Tibial nerve (tissue), 4 donors: ENCODE measurements at places on chromosomes 7 and 10.

- no peak for DNase-seq
Measured at GRCh38 chr10:128498378-128498730, 372.1 kb upstream of the MKI67 start.

- DNase-seq = no peak
Measured at GRCh38 chr7:1284743-1285458, 52.2 kb downstream of the UNCX start.

GRCh38 chr7:1029637-1030443 is 14.5 kb upstream of the GPR146 start:
- DNase-seq = no peak

DNA sequence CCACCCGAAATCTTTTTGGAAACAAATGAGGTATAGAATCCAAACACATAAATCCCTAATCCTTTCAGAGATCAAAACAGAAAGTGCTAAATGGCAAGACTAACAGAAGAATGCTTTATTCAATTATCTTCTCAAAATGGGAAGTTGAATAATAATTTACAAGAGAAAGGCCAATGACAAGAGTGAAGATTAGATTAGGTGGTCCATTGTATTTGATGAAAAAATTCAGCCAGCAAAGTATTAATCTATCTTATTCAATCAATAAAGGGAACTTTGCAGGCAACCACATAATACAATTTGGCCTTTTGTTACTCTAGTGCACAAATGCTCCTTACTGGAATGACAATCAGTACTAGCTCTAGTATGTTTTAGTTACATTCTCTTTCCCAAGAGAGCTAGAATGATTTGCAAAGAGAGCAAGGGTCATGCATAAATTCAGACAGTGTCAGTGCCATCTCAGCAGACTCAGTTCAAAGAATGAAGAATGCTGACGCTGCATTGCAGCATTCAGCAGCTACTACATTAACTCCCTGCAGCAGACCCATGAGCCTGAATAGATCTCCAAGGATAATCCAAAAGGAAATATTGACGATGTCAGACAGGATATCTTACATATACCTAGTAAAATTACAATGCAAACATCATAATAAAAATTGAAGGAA is 131.8 kb downstream of the ANK3 start:
- no peak for DNase-seq

DNA sequence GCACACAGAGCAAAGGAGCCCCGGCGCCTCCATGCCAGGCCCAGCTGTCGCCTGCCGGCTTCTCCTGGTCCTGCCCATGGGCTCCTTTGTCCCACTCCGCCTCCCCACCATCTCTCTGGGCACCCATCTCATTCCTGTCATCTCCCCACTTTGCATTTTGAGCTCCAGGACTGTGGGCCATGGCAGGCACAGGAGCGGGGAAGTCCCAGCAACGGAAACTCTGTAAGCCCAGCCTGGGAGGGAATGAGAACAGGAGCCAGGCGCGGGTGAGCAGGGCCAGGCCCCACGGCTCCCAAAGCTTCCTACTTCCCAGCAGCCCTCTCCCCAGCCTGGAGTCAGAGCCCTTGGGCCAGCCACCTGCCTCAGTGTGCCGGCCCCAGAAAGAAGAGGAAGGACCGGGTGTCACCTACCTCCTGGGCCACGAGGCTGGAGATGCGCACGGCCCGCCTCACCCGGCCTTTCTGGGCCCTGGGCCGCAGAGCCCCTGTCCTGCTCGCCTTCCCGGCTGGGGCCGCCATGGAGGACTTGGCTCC is 23.1 kb downstream of the KCNH2 start:
- no peak for DNase-seq

DNA sequence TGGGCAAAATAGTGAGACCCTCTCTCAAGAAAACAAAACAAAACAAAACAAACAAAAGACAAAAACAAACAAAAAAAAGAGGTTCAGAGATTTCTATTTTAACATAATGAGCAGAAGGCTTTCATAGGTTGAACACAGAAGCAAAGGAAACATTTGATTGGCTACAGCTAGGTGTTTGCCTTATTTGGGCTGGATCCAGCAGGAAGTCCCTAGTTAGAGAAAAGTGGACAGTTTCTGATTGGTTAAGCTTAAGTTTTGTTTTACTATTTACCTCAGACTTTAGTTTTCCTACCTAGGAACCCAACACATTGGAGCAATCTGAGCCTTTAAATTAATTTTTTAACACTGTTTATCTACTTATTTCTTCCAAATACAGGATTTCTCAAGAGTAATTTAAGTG is 566.5 kb upstream of the PCDH15 start:
- DNase-seq = no peak

GRCh38 chr10:62374862-62375710 is 917 bp downstream of the ZNF365 start:
- DNase-seq = no peak

DNA sequence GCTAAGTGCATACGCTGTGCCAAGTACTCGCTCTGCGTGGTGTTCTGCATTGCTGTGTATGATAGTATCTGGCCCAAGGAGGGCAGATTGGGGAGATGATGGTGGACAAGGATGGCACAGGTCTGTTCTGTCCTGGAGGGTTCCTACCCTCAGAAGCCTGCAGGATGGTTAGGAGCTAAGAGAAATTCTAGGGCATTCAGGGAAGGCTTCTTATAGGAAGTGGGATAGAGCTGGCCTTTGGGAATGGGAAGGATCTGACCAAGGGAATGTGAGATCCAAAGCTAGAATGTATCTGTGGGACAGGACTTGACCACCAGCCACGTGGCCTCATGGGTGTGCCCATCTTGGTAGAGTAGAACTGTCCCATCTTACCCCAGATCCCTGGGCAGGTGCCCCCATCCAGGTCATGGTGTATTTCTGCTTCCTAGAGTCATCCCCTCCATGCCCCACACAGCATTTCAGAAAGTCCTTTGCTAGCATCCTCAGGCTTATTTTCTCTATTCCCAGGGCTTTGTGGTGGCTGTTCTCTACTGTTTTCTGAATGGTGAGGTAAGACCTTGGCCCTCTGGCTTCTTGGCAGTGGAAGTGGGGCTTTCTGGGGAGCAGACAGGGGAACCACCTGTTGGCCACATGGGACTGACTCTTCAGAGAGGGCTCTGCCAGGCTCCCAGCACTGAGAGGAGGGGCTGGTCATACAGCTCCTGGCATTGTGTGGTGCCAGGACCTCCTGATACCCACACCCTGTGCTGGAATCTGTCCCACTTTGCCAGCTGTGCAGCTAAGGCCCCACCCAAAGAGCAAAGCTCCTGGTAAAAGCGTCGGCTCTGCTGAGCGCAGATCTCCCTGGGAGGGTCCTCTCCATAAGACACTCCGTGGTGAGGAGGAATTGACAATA is 52.5 kb downstream of the ADCYAP1R1 start:
- DNase-seq = no peak

- no peak for DNase-seq
Measured at GRCh38 chr7:18144166-18144565, 116.5 kb upstream of the PRPS1L1 start.

DNA sequence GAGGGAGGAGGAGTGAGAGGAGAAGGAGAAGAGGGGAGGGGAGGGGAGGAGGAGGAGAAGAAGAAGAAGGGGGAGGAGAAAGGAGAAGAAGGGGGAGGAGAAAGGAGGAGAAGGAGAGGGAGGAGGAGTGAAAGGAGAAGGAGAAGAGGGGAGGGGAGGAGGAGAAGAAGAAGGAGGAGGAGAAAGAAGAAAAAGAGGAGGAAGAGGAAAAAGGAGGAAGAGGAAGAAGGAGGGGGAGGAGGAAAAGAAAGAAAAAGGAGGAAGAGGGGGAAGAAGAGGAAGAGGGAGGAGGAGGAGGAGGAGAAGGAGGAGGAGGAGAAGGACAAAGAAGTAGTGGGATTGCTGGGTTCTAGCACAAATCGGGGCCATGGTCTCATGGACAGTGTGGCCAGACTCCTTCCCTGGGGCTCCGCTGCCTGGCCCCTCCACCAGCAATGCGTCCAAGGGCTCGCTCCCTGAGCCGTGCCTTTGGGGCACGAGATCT is 4.2 kb upstream of the MAFK start:
- DNase-seq = no peak

GRCh38 chr7:130008941-130009847 is 42.0 kb downstream of the ZC3HC1 start:
- no peak for DNase-seq

DNA sequence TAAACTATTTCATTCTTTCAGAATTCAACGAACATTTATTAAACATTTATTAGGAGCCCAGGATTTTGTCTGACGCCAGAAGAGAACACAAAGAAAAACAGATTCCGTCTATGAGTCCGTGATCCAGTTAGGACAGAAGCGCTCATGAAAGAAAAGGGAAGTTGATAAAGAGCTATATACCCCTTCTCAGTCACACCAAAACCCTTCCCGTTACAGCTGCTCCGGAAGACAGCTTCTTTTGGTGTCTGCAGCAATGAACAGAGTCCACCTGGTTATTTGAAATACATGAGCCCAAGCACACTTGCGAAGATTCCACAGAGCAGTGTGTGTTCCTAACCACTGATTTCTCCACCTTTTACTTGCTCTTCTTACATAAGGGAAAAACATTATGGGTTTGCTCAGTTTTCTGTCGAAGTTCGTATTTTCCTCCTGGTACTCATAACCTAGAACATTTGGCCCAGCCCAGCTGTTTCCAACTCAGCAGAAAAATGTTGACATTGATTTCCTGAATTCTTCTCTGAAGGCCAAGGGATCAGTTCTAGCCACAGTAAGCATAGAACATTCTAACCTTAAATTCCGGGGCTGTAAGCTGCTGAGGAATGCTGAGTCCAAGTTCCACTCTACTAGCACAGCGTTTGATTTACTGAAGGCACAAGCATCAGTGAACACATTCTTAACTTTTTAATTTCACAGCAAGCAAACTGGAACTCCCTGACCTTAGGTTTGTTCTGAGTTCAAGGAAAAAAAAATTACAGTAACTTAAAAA is 206.5 kb downstream of the SORCS1 start:
- DNase-seq = no peak
